ENCODE measurements at places on chromosomes 4 and X.

- no peak for DNase-seq
Observed at GRCh38 chr4:182862141-182862875, 54.9 kb downstream of the DCTD start.

GRCh38 chr4:8148785-8149435 lies 9.7 kb downstream of the ABLIM2 start:
- DNase-seq = no peak

- DNase-seq = peak; percentile 34
Observed at GRCh38 chr4:78939667-78940008, 400 bp upstream of the PAQR3 start.

- no peak for DNase-seq
Observed at GRCh38 chr4:8296491-8296890, 26.9 kb downstream of the HTRA3 start.

- DNase-seq = no peak
Observed at GRCh38 chrX:4850312-4850711, 1136.9 kb upstream of the PRKX start.

GRCh38 chr4:13994016-13994415 lies 366.5 kb upstream of the BOD1L1 start:
- DNase-seq = no peak

- no peak for DNase-seq
Observed at GRCh38 chrX:103063191-103063845, 653 bp downstream of the BEX1 start.

GRCh38 chr4:65954416-65954815 lies 284.1 kb upstream of the EPHA5 start:
- DNase-seq = no peak

GRCh38 chr4:110675426-110675825 lies 52.5 kb upstream of the PITX2 start:
- DNase-seq = no peak

DNA sequence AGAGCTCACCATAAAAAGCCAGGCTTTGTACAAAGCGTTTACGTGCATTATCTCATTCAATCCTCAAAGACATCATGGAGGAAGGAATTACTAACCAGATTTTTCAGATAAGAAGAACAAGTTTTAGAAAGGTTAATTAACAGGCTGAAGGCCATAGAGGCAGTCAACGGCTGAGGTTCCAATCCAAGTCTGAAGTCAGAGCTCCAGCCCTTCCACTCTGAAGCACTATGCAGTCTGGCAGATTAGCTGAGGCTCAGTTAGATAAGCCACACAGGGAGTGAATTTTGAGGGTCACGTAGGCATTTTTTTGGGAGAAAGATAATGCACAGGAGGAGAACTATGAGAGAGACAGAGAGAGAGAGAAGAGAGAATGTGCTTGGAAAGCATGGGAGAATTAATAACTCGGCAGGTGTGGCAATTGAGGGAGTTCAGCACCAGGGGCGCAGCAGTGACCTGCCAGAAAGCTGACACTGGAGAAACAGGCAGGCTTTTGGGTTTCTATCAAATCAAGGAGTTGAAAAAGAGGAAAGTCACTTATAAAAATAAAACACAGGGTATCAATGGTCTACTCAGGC lies 116.5 kb upstream of the NAP1L5 start:
- DNase-seq = no peak

DNA sequence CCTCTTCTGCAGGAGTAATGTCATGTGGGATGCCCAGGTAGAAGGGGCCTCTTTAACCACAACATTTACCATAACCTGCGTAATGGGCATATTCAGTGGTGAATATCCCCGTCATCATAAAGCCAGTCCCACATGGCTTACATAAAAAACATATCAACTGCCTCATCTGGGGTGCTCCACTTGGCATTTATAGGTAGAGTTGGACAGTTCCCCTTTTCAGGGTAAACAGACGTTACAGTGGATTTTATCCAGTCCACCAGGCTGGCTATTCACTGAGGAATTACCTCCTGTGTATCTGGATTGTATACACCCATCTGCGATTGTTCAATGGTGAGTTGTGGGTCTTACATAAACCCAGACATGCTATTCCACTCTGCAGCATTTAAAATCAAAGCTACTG lies 70.7 kb upstream of the ANKRD17 start:
- DNase-seq = no peak

DNA sequence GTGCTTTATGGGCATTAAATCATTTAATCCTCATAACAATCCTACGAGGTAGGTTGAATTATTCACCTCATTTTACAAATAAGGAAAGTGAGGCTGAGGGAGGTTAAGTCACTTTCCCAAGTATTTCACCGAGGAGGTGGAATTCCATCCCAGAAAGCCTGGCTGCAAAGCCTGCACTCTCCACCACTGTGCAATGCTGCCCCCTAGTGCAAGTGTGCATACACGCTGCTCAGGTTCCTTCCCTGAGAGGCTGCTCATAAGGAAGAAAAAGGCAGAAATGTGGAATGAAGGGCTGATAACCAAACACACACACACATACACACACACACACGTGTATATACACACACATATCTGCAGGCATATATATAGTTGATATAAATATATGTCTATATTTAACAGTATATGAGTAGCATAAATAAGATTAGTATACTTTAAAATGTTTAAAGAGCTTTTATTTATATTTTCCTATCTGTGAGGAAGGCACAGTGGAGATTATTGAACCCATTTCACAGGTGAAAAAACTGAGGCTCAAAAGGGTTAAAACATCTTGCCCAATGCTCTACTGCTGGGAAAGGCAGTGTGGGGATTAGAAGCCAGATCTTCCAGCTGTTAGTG lies 714.5 kb upstream of the TENM3 start:
- no peak for DNase-seq

DNA sequence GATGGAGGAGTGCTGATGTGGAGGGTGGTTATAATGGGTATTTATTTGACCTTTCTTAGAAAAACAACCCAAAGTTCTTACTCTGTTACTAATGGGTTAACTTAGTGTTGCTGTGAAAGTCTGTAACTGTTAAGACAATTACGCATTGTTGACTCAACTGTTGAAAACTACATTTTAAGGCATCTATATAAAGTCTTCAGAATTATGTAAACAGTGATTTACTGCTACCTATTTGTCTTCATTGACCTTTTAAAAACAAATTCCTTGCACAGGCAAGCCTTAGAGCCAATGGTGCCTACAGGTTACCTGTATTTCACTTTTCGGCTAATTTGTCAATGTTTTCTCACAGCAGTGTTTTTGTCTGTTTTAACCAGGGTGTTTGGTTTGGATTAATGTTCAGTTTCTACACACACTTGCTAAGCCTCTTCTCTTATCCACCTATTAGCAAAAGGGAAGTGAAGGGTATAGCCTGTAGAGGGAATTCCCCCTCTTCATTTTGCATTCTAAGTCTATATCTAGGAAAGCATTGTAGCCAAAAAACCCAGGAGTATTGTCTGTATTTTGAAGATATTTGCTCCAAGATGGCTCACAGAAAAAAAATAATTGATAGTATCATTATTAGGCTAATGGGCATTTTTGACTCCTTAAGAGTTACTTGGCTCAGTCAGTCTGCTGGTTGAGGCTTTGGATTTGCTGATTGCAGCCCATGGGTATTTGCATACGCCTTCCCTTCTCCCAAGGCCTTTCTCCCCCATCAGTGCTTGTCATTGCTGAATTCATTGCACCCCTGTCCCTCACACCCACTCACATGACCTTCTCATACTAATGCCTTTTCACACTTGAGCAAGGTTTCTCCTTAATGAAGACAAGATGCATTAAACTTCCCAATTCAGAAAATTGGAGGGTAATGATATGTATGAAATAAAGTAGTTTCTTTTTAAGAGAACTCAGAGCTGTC lies 30.5 kb downstream of the AFF1 start:
- no peak for DNase-seq

- no peak for DNase-seq
Observed at GRCh38 chr4:37490391-37491347, 195.5 kb downstream of the RELL1 start.

GRCh38 chr4:14887842-14888433 lies 114.3 kb upstream of the CPEB2 start:
- DNase-seq = no peak

Data from CD4-positive, alpha-beta T cell (primary cell).